ENCODE measurements at places on chromosomes 1 and 21.

DNA sequence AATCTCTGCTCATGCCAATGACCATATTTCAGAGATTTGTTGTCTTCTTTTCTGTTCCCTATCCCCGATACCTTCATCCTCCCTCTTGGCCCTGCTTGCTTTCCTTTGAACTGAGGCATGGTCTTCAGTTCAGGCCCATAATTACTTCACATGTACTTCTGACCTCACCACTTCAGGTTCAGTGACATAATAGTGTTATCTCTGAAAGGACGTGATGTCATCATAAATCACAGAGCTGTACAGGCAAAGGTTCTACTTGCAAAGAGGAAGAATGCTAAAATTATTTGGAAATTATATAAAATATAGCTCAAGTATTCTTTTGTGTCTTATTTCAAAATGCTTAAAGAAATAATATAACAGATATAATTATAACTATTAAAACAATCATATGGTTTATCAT lies 230.3 kb upstream of the ESRRG start:
- no peak for DNase-seq

GRCh38 chr21:39441502-39442475 lies 3.8 kb downstream of the LCA5L start:
- DNase-seq: peak; percentile 12

GRCh38 chr1:99852648-99853047 lies 2.5 kb downstream of the AGL start:
- no peak for DNase-seq

DNA sequence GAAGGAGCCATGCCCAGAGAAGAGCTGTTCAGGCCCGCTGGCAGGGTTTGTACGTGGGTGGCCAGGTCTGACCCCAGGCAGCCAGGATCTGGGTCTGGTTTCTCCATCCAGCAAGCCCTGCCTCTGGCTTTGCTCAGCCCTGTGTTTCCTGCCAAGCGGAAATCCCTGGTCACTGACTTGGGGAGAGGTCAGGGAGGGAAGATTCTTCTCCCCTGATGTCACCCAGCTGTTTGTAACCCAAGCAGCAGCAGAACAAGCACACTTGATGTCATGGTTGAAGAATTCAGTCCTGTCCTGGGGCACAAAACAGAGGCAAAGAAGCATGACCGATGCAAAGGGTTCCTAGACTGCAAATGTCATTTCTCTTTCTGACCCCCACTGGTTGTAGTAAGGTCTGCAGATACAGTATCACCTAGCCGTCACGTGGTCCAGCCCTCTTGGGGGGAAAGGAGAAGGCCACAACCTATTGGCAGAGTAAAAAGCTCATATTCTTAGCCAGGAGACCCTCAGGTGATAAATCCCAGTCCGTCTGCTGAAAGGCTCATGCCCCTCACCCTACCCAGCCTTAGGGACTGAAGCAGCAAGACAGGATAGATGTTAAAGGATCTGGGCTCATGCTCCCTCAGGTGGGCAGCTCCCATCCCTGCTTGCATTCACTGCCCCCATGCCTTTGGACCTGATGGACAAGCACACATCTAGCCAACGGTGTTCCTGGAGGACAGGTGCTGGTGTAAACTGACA lies 120.9 kb downstream of the SYT2 start:
- no peak for DNase-seq

- no peak for DNase-seq
Observed at GRCh38 chr1:58466630-58467241, 79.8 kb downstream of the OMA1 start.

DNA sequence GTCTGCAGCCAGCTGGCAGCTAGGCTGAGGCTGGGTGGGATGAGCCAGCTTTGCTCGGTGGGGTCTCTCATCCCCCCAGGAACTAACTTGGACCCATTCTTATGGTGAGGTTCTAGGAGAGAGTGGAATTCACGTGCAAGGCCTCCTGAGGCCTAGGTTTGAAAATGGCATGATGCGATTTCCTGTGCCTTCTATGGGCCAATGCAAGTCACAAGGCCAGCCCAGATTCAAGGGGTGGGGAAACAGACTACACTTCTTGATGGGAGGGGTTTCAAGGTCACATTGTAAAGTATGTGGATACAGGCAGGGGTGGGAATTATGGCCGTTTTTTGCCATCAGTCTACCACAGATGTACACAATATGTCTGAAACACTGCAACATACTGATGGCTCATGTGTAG lies 48.3 kb downstream of the HTR6 start:
- no peak for DNase-seq

DNA sequence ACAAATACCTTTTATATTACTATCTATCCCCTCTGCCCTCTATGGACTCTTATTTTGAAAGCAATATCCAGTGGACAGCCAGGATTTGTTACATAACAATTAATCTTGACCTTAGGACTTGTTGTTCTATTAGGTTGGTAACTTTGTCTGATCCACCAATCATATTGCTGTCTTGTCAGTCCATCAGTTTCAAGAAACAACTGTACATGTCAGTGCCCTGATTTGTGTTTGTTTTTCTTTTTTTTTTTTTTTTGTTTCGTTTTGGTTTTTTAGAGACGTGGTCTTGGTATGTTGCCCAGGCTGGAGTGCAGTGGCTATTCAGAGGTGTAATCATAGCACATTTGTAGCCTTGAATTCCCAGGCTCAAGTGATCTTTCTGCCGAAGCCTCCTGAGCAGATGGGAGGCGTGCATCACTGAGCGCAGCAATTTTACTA lies 1.5 kb upstream of the SCP2 start:
- no peak for DNase-seq

- DNase-seq: no peak
Observed at GRCh38 chr1:6796095-6796494, 10.8 kb downstream of the CAMTA1 start.

DNA sequence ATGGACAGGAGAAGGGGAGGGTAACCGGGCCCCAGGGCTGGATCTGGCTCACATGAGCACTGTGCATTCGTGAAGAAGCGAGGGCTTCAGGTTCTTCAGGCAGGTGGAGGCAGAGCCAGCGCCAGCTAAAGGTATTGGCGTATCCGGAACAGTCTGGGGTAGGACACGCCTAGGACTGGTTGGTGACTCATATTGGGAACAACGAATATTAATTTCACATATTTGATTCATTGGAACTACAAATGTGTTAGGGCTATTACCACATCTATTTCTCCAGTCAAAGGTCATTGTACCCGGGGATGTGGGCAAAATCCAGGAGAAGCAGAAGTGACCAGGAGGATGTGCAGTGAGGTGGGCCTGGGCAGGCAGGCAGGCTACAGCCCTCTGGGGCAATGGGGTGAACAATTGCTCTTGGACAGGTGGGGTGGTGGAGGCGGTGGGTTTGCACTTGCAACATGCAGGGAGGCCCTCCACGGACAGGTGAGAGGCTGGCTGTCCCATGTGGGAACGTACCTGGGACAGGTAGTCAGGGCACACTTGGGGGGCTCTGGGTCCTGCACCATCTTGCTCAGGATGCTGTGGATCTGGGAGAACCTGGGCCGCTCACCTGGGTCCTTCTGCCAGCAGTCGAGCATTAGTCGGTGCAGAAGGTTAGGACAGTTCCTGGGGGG lies 26.7 kb downstream of the CDCA8 start:
- no peak for DNase-seq

DNA sequence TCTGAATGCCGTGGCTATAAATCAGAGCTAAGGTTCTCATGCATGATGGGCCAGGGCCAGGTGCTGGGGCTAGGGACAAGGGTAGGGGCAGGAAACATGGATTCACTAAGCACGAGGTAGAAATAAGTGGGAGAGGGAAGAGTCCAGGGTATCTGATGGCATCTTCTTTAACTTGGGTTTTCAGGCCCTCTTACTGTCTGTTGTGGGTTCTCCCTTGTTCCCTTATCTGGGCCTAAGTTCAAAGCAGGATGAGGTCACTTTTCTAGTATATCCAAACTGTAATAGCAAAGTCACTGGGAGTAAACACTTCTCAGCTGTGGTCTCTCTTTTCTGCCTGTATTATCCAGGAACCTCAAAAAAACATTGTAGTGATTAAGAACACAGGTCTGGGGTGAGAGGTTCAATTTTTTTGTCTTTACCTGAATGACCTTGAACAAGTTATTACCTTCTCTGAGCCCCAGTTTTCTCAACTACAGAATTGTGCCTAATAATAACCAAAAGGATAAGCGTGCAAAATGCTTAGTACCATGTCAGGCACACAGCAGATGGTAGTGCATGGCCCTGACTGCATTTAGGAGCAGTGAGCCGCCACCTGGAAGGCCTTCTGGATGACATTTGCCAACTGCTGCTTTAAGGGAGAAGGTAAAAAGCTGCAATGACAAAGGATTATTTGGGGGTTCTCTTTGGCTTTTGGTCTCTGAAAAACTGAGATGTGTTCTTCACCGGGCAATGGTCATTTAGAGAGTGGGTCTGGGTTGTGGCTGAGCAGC lies 53.6 kb upstream of the A3GALT2 start:
- DNase-seq: no peak

GRCh38 chr1:153963850-153964331 lies 554 bp upstream of the SLC39A1 start:
- no peak for DNase-seq

DNA sequence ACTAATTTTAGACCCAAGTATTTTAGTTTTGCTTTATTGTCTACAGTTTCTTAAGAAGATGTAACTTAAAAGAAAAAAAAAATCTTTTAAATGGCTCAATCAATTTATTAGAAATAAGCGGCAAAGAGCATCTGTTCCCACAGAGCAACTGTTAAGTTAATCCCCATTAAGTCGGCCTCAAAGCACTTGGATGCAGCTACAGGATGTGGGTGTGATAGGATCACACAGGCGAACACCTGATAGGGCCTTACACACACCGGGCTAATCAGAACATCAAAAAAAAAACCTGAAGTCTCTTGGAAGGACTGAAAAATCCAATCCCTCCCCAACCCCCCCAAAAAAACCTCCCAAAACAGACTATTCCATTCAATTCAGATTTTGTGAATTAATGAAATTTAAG lies 23.0 kb downstream of the APP start:
- no peak for DNase-seq

DNA sequence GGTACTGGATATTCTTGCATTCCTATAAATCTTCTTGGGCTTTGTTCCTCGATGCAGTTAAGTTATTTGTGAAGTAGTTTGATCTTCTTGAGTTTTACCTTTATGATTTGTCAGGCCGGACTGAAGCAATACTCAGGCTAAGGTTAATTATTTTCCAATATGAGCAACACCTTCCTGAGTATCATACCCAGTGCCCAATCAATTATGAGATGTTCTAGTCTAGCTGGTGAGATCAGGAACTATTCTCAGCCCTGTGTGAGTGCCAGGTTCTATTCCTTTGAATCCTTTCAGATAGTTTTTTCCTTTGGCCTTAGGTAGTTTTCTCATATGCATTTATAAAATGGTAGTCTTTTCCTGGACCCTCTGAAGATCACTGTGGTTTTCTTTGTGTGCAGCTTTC lies 92.5 kb downstream of the SCMH1 start:
- DNase-seq: no peak

DNA sequence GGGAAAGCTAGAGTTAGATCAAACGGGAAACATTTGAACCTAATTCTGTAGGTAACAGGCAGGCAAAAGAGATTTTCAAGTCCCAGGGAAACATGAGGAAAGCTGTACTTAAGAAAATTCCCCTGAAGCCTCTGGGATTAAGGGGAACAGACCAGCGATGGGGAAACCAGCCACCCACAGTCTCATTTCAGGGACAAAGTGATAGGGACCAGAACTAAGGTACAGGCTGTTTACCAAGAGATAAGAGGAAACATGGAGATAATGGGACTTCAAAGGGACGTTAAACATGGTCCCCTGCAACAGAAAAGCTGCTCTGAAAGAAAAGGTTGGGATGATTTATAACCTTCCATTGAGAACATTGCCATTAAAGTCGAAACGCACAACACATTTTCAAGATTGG lies 84.4 kb downstream of the NTPCR start:
- DNase-seq: no peak

GRCh38 chr1:14713077-14713476 lies 114.6 kb downstream of the KAZN start:
- DNase-seq: no peak

DNA sequence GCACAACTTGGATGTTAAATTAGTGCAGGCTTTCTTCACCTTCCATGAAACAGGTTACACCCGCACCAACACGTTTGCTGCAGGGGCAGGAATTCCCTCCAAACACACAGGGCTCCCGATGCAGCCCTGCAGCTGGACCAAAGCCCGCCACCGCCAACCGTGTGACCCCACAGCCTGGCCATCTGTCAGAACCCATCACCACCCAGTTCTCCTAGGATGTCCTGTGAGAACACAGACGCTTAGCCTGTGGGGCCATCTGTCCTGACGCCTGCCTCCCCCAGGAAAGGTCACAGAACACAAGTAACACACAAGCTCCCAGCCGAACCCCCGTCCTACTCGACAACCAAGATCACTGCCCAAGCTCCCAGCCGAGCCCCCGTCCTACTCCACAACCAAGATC lies 108.1 kb downstream of the NPHP4 start:
- DNase-seq: no peak

DNA sequence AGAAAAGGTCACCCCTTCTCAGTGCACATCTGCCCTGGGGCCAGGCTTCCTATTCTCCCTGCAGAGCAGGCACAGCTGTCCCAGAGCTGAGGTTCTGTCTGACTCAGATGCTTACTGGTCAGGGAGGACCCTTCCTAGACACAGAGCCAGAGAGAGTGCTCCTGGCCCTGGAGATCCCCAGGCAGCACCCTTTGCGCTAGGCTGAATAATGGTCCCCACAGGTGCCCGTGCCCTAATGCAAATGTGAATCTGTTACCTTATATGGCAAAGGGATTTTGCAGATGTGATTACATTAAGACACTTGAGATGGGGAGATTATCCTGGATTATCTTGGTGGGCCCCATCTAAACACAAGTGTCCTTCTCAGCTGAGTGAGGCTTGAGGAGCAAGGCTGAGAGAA lies 2.6 kb upstream of the TNNI1 start:
- no peak for DNase-seq

- DNase-seq: no peak
Observed at GRCh38 chr1:217861658-217862057, 230.5 kb downstream of the SPATA17 start.

- DNase-seq: no peak
Observed at GRCh38 chr1:151476083-151476482, 16.8 kb upstream of the POGZ start.

DNA sequence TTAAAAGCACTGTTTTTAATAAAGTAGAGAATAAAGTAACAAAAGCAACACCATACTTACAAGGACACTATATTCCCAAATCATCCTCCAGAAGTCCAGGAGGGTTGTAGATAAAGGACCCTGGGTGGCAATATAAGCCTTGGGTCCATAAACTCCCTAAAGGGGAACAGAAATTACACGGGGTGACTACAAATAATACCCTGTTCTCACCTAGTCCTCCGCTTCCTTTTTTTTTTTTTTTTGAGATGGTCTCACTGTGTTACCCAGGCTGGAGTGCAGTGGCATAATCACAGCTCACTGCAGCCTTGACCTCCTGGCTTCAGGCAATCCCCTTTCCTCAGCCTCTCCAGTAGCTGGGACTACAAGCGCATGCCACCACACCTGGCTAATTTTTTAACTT lies 13.1 kb downstream of the PTPN22 start:
- DNase-seq: no peak

GRCh38 chr1:147902253-147902845 lies at the start of gene GJA8:
GJA8 (plus strand) TSS chr1:147902795; CDS start chr1:147907956, 5,161 bp downstream.
- no peak for DNase-seq

All from GDM1 (cell line).